ENCODE measurements at places on chromosomes 5 and 9.

- DNase-seq: no peak
Measured at GRCh38 chr5:124889486-124889825, 143.0 kb upstream of the ZNF608 start.

DNA sequence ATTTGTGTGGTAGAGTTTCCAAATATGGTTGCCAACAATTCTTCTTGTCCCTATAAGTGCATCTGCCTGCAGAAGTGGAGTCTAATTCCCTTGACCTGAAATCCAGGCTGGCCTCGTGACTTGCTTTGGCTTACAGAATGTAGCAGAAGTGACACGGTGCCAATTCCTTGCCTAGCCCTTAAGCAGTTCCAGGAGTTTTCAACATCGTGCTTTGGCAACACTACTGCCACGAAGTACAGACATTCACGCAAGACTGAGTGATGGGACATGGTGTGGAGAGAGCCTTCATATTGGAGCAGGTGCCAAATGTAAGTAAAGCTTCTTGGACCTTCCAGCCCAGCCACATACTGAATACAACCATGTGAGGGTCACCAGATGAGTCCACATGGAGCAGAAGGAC, 92.9 kb upstream of the NEK6 start:
- no peak for DNase-seq

DNA sequence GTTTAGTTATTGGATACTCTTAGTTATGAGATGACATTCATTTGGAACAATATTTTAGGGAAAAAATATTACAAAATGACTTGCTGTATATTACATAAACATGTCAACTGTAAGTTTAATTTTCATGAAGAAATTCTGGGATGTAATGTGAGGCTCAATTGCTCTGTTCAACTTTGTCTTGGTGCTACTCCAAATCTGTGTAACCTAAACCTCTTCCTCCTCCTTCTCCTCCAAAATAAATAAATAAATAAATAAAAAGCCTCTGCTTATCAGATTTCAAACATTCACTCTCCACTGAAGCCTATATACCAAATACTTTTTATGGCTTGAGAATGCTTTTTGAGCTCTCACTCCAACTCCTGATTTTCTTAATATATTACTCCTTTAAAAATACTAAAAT, 27.7 kb downstream of the ACTBL2 start:
- no peak for DNase-seq

DNA sequence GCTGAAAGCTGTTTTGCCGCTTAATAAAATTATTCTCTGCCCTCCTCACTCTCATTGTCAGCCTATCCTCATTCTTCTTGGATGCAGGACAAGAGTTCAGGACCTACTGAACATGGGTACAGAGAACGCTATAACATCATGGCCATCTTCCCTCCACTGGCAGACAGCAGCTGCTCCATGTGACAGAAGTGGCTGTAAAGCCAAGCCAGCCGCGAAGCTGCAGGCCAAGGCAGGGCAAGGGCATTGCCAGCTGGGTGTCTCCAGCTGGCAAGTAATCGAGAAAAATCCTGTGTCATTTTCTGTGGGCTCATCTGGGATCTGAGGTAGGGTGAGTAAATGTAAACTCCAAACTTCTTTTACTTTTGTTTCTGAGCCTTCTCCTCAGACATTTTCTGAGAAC, 84.8 kb downstream of the SLC25A46 start:
- no peak for DNase-seq

GRCh38 chr5:37966871-37967270, 127.0 kb upstream of the GDNF start:
- no peak for DNase-seq

- no peak for DNase-seq
Measured at GRCh38 chr9:26677965-26678706, 214.5 kb downstream of the CAAP1 start.

All from epithelial cell of prostate (primary cell).